ENCODE measurements at places on chromosomes 11 and 22. TPM values are rescaled to one million over a fixed set of nuclear protein-coding genes. Genes with fewer than 3 reads are reported as not detected.
A peak's percentile ranks its signal among the peaks of the same experiment; 100 is the strongest.

GRCh38 chr11:73423506-73423905 is 47.3 kb downstream of the RELT start:
- no peak for DNase-seq

GRCh38 chr11:117143390-117143789 is 697 bp upstream of the PAFAH1B2 start:
- peak; percentile 35 for DNase-seq

SOX6 gene
- total RNA-seq, result 47.3 TPM

DNA sequence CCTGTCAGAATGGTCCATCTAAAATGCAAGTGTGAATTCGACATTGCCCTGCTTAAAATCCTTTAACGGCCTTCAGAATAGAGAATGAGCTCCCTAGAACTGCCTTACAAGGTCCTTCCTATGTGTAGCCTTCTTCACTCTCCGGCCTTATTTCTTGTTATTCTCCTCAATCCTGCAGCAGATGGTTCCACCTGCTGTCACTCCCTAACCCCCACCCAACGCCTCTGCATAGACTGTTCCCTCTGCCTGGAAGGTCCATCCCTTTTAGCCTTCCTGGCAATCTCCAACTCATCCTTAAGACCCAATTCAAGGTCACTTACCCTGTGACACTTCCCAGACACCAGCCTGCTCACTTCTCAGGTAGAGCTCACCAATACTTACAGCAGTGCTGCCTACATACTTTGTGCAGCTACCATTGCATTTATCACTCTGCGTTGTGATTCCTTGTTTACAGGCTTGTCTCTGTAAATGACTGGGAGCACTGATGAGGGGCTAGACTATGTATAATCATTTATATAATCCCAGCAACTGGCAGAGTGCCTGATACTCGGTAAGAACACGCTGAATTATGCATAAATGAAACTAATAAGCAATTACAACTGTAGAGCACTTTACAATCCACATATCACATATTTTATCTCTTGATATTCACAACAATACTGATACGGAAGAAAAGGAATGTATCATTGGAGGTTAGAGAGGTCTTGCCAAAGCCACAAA is 58.9 kb downstream of the CLPB start:
- no peak for DNase-seq

UBQLN3 gene
- total RNA-seq, result 0.35 TPM

DNA sequence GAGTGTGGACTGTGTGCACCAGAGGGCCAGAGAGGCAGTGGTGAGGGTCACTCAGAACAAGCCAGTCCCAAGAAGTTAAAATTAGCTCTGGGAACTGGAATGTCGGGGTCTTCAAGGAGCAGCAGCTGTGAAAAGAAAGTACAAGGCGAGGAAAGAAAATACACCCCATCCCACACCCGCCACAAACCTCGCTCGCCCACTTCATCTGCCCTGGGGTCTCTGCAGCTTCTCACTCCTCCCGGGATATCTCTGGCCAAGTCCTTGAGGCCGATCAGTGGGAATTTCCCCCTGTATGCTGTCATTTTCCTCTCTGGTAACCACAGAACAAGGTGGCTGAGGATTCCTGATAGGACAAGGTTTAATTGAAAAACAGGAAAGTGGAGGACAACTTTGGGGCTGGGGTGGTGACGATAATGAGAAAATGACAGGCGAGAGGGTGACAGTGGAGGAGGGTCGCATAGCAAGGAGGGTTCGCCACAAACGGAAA is 36.3 kb upstream of the TIMP3 start:
- DNase-seq, result no peak

KCNJ1 gene
- 175 TPM for total RNA-seq

GRCh38 chr22:27842201-27842600 is 40.6 kb upstream of the MN1 start:
- no peak for DNase-seq
